ENCODE measurements at places on chromosomes 13 and 19.

DNA sequence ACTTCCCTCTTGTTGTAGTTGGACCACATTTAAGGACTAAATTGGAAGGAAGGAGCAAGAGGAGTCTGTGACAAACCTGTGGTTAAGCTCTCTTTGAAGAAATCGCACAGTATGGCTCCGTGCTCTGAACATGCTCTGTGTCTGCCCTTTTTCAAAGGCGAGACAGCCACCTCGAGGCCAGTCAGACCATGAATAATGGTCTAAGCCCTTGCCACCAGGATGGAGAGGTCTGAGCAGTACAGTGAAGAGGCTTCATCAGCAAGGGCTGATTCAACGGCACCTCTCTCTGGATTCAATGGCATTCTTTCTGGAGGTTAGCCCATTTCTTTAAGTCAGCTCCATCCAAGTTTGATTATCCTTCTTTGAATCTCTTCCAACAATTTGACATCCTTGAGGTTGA lies 30.9 kb downstream of the FAM216B start:
- peak; percentile 8 for DNase-seq

DNA sequence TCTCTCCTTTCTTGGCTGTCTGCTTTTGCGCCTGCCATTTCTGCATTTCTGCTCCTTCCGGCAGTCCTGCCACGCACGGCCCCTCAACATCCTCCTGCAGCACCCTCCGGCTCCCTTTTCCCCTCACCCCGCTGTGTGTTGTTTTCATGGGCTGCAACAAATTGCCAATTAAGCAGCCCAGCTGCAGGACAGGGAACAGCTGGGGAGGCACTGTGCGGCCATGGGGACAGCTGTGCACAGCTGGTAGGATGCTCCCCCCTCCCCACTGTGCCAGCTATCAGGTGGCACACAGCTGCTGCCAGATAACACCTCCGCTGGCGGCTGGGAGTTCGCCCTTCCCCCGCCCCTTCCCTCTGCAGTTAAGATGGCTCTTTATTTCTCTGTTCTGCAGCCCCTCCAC lies 25.4 kb downstream of the LYL1 start:
- no peak for DNase-seq

GRCh38 chr13:113078902-113079780 lies 26.4 kb upstream of the F7 start:
- DNase-seq = no peak

DNA sequence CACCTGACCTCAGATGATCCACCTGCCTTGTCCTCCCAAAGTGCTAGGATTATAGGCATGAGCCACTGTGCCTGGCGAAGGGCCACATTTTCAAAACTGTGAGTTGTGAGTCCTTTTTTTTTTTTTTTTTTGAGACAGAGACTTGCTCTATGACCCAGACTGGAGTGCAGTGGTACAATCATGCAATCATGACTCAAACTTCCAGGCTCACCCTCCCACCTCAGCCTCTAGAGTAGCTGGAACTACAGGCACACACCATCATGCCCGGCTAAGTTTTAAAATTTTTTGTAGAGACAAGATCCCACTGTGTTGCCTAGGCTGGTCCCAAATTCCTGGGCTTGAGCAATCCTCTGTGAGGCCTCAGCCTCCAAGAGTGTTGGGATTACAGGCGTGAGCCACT lies 3.8 kb upstream of the MYPOP start:
- no peak for DNase-seq

- DNase-seq = no peak
Observed at GRCh38 chr19:18807861-18808331, 16.8 kb upstream of the COMP start.

DNA sequence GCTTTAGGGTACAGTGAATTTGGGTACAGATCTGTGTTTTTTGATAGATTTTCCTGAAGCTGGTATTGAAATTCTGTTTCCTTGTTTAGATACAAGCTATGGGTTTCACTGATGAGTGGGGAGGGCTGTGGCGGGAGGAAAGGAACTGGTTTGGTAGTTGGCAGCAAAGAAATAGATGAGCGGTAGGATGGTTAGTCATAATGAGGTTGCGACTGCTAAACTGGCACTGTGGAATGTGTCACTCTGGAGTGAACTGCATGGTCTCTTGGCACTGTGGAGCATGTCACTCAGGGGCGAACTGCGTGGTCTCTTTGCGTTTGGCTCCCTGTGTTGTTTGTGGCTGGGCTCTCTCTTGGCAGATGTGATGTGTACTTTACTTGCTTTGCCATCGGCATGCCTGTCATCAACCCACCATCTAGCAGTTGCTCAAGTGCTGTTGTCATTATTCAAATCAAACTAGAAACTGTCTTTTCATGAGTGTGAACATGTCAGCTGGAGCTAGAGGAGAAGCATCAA lies 82.1 kb downstream of the ATP8A2 start:
- no peak for DNase-seq

DNA sequence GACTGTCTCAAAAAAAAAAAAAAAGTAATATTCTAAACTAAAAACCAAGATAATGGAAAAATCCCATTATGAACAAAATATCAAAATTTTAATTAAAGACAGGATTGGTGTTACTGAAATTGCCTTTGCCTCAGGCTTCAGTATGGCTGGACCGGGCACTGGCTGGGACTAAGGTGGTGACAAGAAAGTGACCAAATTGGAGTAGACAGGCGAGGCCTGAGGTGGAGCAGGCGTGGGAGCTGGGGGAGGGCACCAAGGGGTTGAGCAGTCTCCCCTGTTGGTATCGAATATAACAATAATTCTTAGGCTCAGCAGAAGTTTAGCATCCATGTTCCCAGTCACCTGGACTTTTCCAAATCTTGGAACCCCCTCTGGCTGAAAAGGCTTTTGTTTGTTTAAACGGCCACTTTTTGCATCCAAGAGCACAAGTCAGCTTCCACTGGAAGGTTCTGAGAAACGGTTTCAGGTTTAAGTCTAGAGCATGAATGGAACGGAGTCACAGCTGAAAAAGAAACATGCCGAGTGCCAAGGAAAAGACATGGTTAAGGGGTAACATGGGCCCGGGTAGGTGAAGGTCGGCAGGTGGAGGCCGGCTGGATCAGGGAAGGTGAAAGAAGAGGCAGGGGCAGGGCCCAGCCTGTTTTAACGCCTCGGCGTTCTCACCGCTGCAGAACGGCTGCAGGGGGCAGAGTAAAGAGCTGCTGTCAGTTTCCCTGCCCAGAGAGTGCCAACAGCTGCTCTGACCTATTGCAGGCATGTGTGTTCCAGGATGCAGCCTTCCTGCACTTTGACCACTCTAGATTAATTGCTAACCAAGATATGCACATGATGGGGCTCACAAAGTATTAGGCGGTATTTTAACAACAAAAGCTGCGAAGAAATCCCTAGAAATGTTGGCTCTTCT lies 104.4 kb downstream of the TM9SF2 start:
- DNase-seq = peak; percentile 59

GRCh38 chr13:31775686-31776085 lies 36.4 kb downstream of the RXFP2 start:
- no peak for DNase-seq

GRCh38 chr13:37326334-37326733 lies 220.9 kb upstream of the CSNK1A1L start:
- no peak for DNase-seq

DNA sequence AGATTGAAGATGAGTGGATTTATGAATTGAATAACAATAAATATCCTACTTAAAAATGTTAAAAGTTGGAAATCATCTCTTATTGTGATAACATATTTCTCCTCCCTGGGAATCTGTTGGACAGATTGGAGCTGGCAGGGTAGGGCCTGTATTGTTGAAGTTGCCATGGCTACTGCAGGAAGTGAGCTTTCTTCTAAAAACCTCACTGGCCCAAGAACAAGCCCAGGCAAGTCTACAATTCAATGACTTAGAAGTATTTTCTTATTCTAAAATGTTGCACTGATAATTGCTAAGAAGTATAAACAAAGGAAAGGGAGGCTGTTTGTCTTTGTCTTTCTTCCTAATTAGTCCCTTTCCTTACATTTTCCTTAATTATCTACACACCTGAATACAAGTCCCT lies 112.1 kb downstream of the DLEU7 start:
- DNase-seq = no peak

DNA sequence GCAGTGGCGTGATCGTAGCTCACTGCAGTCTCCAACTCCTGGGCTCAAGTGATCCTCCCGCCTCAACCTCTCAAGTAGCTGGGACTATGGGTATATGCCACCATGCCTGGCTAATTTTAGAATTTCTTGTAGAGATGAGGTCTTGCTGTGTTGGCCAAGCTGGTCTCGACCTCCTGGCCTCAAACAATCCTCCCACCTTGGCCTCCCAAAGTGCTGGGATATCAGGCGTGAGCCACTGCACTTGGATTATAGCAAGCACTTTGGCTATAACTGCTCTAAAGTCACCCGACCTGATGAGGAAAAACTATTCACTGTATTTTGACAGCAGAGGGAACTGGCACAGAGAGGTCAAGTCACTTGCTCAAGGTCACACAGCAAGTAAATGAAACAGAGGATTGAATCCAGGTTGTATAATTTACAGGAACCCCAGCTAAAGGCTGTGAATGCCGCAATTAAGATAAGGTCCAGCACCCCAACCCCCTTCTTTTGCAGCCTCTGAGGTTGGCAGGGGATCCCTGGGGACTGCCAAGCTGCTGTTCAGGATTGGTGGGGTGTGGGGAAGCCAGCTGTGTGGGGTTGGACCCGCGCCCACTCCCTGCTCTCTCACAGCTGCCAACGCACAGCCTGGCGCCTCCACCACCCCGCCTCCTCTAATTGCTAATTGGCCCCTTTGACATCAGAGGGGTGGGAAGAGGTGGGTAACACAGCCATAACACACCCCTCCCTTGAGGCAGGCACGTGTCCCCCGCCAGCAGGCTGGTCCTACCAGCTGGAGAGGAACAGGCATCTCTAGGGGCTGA lies 6.0 kb downstream of the TMIGD2 start:
- DNase-seq = no peak

DNA sequence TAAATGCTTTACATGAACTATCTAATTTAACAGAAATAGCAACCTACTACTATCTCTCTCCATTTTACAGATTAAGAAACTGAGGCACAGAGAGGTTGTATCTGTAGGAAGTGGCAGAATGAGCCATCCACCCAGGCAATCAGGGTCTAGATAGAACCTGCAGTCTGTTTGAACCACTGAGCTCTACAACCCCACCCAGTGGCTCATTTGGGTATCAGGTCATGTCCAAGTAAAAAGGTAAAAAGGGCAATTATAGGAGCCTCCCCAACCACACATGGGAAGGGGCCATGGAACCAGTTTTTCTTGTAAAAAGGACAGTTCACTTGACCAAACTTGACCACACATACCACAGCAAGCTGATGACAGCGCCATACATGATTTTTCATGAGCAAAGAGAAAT lies 92.9 kb upstream of the SGCG start:
- peak; percentile 28 for DNase-seq

Data from activated naive CD4-positive, alpha-beta T cell treated with anti-CD3 and anti-CD28 coated beads for 36 hours (primary cell).